ENCODE measurements at places on chromosomes 11 and 22.

- no peak for DNase-seq
Observed at GRCh38 chr11:65558930-65559509, 861 bp upstream of the LTBP3 start.

DNA sequence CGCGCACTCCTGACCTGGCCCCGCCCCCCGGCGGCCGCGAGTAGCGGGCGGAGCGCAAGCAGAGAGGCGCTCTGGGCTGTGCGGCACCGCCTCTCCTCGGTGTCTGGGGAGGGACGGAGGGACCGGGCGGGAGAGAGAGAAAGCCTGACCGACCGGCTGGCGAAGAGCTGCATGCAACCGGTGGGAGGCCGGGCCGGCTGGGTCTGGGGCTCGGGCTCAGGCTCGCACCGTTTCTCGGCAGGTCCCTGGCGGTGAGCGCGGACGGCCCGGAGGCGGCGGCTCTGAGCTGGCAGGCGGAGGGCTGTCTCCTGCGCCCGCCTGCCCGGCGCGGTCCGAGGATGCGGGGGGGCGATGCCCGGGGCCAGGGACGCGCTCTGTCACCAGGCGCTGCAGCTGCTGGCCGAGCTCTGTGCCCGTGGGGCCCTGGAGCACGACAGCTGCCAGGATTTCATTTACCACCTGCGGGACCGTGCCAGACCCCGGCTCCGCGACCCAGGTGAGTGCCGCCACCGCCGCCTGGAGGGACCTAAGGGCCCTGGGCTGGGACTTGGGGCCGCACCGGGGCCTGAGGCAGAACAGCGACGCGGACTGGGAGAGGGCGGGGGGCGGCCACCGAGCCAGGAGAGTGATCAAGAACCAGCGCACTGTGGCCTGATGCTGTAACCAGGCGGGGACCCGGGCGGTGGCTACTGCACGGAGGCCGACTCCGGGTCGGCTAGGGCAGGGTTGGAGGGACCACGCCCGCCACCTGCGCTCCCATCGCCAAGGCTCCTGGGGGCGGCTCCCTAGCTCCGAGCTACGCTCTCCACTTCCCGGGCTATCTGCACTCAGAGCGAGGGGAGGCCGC, at the start of gene SYT9:
SYT9 (plus strand) TSS at position 69 of the 847 bp plus-strand sequence; CDS start at position 352, 283 bp downstream.
- no peak for DNase-seq

DNA sequence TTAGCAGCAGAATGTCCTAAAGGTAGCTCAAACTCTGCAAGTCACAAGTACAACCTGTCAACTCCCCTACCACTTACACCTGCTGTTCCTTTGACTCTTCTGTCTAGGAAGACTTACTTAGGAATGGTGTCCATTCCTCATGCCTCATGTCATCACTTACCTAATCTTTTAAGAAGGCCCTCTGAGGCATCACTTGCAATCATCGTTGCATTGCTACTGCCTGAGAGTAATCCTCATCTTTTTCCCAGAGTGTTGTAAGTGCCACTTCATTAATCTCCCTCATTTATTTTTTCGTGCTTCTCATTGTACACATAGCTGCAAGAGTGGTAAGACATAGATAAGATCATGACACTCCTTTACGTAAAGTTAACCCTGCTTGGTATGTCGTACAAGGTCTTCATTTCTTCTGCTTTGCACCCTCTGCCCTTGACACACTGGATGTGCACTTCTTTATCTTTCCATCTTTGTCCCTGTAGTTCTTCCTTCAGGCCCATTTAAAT, 54.6 kb downstream of the SFI1 start:
- no peak for DNase-seq

DNA sequence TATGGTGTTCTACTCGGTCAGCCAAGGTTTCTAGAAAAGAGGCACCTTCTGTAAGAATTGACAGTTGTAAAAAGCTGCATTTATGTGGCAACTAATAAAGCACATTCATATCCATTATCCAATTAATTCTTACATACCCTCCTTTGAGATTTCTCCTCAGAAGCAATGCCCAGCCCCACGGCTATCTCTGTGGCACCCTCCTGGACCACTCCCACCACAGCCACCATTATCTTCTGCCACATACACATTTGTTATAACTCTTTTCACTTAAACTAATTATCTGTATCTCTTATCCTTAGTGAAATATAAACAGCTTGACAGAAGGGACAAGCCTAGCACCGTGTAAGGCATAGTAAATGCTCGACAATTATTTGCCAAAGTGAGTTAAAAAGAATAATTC, 48.5 kb downstream of the PAK1 start:
- DNase-seq, result no peak

DNA sequence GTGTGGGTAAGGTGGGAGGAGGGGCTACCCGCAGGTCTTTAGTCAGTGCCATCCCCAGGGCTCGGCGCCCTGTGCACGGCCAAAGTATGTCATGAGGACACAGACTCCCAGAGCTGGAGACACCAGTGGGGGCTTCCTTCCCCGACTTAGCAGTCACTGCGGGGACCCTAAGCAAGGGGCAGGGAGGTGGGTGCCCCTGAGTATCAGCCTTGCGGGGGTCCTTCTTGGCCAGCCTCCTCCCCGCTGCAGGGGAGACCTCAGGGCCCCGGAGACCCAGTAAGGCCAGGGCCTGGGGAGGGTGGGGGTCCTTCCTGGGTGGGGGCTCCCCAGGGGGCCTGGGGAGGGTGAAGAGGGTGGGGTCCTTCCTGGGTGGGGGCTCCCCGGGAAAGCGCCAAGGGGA, 673.8 kb downstream of the BRD1 start:
- no peak for DNase-seq
